Activated CD4-positive, alpha-beta T cell treated with anti-CD3 and anti-CD28 coated beads, Interleukin-2, amount 50 U/mL, for 1 hour (primary cell): ENCODE measurements at places on chromosomes 1 and 21.

DNA sequence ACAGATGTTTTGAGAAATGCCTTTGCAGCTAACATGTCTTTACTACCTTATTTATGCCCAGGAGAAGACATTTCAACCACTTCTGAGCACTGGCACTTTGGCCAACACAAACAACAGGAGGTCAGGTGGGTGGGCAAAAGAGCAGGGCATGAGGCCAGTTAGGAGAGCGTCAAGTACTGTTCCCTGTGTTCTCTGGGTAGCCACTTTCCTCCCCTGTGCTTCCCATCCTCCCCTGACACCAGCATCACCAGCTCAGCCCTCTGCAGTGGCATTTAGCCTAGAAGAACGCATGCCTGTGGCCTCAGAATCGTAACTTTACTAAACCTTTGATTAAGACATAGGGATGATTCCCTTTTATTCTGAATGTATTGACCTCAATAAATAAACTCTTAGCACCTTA is 18.3 kb downstream of the BTG2 start:
- DNase-seq: no peak

GRCh38 chr1:201750120-201750519 is 78.8 kb upstream of the IPO9 start:
- no peak for DNase-seq

DNA sequence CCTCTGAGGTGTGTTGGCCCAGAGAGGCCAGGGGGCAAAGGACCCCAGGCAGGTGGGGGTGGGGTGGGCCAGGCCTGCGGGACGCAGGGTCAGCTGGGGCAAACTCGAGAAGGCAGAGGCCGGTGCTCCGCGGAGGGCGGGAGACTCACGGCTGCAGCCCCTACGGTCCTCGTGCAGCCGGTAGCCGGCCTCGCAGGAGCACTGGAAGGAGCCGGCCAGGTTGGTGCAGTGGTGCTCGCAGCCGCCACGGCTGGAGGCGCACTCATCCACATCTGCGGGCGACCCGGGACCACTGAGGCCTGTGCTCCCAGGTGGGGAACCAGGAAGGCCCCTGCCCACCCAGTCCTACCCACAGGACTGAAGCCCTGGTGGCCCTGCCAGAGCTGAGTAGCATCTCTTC is 55.3 kb downstream of the ARHGEF16 start:
- no peak for DNase-seq

DNA sequence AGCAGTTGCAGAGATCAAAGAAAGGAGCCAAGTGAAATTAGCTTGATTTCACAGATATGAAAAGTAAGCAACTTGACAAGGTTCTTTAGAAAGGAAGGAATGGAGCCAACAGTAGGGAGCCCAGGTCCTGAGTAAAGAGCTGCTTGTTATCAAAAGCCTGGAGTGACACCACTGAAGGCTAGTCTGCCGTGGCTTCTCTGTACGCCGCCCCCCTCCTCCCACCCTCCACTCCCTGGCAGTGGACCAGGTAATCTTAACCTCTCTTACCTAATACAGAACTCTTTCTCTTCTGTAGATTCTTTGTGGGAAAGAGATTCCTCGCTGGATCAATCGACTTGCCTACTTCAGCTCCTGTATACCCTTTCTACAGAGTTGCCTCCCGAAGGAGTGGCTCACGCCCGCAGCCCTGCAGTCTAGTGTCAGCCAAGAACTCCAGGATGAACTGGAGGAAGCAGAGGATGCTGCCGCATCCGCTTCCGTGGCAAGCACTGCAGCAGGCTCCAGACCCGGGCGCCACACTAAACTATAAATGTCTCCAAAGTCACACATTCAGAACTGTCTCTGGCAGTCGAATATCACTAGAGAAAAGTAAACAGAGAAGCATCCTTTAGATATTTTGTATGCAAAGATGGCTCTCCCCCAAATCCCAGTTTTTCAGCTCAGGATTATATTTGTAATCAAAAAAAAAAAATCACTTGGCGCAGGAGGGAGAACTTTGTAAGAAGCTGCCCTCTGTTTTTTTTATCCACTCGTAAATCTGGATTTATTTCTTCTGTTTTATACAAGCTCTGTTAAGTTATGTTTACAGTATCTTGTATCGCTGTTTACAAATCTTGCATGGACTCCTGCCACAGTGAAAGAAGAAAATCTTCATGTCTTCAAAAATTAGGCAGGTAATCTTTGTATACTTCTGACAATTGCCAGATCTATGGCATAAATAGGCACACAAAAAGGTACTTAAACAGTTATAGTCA is 52.6 kb downstream of the DESI2 start:
- no peak for DNase-seq

DNA sequence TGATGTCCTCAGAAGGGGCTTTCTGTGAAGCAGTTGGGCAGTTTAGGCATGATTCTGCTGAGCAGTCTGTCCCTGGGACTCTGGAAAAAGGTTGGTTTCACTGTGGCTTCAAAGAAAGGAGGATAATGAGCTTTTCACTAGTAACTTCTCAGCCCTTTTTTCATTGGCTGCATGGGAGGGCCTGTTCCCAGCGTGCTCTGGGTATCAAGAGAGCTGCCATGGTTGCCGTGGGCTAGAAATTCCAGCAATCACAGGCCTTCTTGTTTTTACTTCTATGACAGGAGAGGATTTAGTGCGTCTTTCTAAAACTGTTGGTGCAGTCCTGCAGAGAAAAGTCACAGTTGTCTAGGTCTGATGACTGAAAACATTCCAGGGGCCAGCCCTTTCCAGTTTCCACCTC is 7.2 kb downstream of the SZRD1 start:
- DNase-seq: no peak

- DNase-seq: no peak
Observed at GRCh38 chr1:40411294-40411693, 37.8 kb downstream of the SMAP2 start.

GRCh38 chr1:197521118-197521739 is 253.2 kb downstream of the CRB1 start:
- DNase-seq: no peak

DNA sequence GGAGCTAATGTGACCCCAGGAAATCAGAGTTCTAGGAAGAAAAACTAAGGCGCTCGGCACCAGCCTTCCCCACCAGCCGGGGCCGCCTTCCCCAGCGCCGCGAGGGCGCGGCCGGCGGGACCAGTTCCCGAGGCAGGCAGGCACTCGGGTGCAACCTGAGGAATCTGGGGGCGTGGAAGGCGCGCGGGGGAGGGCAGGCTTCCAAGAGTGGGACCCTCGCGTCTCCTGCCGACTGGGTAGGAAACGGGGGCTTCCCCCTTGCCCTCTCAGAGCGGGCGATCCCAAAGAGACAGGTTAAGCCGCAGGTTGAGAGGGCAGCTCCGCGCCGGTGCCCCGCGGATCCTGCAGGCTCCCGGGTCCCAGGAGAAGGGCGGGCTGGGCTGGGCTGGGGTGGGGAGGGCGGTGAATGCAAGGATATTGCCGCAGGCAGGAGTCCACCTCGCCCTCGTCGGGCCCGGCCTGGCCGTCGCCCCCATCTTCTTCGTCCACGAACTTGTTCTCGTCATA is 431 bp downstream of the ARPC5 start:
- no peak for DNase-seq

DNA sequence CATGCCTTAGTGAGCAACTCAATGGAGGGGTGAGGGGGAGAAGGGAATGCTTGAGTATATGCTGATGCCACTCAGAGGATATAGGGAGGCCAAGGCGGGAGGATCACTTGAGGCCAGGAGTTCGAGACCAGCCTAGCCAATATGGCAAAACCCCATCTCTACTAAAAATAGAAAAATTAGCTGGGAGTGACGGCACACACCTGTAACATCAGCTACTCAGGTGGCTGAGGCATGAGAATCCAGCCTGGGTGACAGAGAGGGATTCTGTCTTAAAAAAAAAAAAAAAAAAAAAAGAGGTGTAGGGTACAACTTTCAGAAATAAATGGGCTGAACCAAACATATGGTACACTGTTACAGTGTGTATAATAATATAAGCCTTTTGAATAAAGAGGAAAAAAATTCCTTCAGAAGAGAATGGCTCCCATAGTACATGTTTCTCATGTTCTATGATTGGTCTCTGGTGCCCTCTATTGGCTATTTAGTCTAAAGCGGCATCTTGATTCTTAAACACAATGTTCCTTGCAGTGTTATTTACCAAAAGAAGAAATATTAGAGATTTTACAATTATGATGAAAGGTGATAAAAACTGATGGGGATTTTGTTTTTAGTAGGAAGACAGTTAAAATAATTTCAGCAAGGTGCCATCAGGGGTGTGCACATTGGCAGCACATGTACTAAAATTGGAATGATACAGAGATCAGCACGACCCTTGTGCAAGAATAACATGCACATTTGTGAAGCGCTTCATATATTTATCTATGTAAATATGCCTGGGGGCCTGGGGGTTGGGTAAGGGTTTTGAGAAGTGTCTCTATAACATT is 109.8 kb downstream of the PATJ start:
- DNase-seq: no peak

DNA sequence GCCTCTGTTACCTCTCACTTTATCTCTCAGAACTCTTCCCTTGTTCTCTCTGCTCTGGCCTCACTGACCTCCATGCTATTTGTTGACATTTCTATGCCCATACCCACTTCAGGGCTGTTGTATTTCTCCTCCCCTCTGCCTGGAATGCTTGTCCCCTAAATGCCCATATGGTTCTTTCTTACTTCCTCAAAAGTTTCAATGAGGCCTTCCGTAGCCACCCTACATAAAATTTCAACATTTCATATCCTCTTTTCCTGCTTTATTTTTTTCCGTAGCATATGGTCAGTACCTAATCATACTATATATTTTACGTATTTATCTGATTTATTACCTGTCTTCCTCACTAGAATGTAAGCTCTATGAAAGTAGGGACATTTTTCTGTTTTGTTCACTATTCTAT is 47.1 kb upstream of the ZYG11A start:
- DNase-seq: no peak

- DNase-seq: no peak
Observed at GRCh38 chr1:161261261-161262235, 3.0 kb downstream of the PCP4L1 start.

- DNase-seq: no peak
Observed at GRCh38 chr21:42352441-42353095, 1.8 kb upstream of the TFF2 start.

DNA sequence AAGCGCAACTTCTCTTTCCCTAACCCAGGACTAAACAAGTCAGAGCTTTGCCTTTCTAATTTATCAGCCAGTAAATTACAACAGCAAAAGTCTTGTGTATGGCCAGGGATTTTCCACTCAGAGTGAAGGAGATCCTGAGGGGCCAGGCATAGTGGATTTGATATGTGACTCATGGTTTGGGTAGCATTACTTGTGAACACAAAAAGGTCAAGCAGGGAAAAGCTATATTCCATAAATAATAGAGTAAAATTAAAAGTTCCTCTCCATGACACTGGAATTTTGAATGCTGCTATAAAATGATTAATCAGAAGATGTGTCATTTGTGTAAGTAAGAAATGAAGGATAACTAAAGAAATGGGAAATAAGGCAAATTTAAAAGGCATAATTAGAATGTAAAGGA is 284.8 kb downstream of the HLX start:
- no peak for DNase-seq

DNA sequence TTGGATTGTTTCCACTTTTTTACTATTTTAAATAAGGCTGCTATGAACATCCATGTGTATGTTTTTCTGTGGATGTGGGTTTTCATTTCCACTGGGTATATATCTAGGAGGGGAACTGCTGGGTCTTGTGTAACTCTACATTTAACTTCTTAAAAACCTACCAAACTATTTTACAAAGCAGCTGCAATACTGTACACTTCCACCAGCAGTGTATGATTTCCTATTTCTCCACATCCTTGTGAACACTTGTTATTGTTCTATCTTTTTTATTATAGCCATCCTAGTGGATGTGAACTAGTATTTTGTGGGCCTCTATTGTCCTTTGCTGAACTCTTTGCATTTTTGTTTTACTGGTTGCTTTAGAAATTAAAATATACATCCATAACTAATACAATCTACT is 33.4 kb downstream of the DIPK1A start:
- DNase-seq: no peak

DNA sequence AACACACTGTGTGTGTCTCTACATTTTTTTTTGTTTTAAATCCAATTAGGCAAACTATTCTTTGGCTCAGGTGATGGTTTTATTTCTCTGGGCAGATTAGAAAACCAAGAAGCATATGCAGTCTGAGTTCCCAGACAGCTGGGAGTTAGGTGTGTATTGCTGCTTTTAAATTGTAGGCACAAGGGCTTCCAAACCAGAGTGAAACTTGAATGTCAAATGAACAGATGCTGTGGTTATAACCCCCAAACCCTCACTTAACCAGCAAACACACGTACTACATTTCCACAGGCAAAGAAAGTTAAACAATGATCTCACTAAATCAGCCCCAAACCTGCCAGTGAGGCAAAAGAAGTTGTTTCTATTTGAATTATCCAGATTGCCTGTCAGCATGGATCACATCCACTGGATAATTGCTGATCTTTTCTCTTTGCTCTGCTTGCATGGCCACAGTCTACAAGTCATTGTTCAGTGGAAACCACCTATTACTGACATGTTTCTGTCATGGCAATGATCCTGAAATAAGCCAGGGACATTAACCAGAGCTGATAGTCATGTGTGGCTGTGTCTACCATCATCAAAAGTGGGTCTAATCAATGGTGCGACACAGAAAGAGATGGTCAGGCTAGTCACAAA is 576.5 kb upstream of the PLXNA2 start:
- no peak for DNase-seq

GRCh38 chr1:111140680-111140967 is 601 bp downstream of the CEPT1 start:
- no peak for DNase-seq

DNA sequence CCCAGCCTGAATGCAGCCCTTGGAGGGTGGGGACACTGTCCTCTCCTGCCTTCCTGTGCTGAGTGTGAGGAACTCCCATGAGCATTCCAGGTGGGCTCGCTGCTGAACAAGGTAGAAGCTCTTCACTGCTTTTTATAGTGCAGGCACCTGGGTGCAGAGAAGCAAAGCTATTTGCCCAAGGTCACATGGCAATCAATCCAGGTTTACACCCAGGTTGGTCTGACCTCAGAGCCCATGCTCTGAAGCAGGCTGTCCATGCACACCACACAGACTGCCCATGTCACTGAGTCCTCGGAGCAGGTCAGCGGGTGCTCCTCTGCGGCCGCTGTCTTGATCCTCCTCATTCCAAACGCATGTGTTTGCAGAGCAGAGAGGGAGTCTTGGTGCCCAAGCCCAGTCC is 323.4 kb upstream of the VAMP3 start:
- DNase-seq: no peak

- no peak for DNase-seq
Observed at GRCh38 chr21:27586986-27587385, 620.1 kb upstream of the ADAMTS5 start.

DNA sequence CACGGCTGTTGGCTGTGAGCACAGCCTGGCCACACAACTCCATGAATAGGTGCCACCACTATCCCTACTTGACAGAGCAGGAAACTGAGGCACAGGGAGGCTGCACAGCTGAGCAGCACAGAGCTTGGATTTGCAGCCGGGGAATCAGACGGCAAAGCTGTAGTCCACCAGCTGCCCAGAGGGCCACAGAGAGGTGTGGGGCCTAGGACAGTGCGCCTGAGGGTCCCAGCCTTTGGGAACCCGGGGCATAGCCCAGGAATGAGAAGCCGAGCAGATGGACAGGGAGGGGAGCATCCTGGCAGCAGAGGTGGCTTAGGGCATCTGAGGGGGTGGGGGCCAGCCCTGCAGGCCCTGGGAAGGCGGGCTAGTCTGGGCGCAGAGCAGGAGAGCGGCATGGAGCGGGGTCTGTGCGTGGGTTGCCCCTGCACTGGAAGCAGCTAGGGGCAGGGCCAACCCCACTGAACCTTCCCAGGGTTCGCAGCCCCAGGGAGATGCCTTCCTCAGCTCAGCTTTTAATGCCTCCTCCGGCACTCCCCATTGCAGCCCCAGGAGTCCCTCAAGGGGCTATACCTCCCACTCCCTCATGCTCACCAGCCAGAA is 46.2 kb upstream of the COL18A1 start:
- no peak for DNase-seq
